ENCODE measurements at places on chromosomes 4 and X.

DNA sequence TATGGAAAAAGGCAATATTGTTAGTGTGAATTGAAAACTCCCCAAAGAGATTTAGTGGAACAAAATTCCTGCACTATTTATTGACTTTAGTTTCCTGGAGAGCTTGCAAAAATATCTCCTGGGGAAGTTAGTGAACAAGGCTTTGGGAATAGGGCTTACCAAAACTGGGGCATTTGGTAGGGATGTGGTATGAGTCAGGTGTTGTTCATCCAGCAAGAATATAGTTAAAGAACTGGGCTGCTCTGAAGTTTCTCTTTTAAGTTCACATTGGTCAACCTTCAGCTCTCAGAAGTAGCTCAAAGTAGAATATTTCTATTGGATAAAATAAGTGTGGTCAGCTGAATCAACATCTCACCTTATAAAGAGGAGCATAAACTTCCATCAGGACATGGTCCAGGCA, 185.0 kb downstream of the CPE start:
- no peak for DNase-seq

DNA sequence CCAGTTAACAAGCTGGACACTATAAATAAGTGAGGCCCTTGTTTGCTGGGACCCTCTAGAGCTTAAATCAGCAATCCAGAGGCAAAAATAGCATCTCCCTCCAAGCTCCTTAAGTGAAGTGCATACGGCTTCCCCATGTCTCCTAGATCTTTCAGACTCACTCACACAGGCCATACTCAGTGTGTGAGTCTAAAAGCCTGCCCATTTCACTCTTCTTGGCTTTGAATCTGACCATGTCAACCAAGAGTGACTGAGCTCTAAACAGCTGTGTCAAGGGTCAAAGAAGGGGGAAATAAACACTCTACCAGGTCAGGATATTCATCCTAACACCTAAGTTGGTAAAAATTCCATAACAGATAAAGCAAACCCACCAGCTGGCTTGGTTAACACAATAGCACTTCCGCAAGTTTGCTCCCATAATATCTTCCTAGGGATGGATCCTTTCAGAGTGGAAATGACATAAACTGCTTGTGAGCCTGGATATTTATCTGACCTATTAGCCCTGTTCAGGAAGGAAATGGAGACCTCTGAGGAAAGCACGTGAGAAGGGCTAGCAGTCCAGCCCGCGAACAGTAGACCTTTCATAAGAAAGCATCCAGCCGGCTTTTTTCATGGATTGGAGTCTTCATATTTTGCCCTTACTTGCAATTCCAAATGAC, 65.6 kb downstream of the MID1 start:
- DNase-seq = no peak

- DNase-seq = no peak
These were observed 597.7 kb upstream of the TENM3 start for GRCh38 chr4:181645489-181645888.

DNA sequence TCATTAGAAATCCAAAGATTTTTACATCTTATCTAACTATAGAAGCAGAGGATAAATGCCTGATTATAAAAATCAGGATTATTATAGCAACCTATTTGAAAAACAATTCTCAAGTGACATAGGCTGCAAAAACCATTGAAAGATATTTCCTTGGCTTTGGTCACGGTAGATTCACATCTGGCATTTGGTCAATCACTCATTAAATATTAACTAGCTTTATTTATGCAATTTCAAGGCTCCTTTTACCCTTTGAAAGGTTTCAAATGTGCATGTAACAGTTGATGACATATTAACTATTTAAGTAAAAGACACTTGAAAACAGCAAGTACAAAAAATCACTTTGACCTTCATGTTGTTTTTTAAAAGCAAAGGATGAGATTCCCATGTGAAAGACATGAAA, 98.1 kb downstream of the MMRN1 start:
- DNase-seq = no peak

DNA sequence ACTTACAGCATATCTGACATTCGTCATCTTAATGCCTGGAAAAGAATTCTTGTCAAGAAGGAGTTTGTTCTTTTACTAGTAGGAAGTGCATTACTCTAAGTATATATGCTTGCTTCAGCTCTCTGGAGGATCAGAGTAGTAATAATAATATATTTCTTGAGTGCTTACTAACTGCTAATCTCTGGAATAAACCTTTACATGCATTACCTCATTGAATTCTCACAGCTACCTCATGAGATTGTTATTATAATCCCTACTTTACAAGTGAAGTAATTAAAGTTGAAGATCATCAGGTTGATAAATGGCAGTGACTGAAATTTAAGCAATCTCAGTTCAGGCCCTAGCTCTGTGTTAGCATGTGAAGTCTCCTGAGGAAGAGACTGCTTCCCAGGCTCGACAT, 115.0 kb upstream of the PDE5A start:
- DNase-seq = no peak

DNA sequence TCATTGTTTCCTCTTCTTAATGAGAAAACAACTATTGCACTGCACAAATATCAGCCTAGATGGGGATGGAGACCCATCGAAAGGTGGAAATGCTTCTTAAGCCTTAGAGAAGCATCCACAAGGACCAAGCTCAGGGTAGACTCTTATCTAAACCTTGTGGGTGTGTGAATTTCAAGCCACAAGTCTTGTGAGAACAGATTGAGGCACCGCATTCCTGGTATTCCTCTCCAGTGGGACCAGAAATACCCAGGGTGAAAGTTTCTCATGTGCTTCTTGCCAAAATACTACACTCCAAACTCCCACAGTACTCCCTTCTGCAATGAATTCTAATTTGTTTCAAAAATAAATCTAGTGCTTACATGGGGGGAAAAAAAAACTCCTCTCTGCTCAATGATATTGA, 375.6 kb downstream of the PDGFC start:
- no peak for DNase-seq

GRCh38 chr4:110059556-110060191, 138.7 kb downstream of the ELOVL6 start:
- DNase-seq = no peak
